Chondrocyte (in vitro differentiated cells): ENCODE measurements at places on chromosomes 1 and 21.

DNA sequence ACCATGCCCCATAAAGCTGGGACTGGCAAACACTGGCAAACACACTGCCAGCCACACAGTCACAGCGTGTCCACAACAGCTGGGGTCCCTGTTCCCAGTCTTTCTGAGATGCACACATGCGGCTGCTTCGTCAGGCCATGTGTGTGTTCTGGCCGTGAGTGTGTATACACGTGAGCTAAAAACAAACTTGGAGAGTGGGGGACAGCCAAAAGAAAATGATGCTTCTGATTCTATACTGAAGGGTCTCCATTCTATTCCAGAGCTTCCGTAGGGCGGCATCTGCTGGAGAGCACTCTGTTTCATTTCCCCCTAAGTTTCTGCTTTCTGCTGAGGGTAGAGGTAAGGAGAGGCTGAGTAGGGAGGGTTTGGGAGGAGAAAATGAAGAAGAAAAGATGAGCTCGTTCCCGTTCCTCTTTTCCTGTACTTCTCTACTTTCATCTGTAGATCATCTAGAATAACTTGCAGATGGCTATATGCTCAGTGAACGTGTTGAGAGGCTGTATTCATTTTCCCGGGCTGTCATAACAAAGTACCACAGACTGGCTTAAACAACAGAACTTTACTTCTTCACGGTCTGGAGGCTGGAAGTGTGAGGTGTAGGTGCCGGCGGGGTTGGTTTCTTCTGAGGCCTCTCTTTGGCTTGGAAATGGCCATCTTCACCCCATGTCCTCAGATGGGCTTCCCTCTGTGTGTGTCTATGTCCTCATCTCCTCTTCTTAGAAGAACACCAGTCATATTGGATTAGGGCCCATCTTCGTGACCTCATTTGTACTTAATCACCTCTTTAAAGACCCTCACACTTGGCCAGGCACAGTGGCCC is 151.6 kb downstream of the TOMM20 start:
- peak; percentile 53 for DNase-seq

DNA sequence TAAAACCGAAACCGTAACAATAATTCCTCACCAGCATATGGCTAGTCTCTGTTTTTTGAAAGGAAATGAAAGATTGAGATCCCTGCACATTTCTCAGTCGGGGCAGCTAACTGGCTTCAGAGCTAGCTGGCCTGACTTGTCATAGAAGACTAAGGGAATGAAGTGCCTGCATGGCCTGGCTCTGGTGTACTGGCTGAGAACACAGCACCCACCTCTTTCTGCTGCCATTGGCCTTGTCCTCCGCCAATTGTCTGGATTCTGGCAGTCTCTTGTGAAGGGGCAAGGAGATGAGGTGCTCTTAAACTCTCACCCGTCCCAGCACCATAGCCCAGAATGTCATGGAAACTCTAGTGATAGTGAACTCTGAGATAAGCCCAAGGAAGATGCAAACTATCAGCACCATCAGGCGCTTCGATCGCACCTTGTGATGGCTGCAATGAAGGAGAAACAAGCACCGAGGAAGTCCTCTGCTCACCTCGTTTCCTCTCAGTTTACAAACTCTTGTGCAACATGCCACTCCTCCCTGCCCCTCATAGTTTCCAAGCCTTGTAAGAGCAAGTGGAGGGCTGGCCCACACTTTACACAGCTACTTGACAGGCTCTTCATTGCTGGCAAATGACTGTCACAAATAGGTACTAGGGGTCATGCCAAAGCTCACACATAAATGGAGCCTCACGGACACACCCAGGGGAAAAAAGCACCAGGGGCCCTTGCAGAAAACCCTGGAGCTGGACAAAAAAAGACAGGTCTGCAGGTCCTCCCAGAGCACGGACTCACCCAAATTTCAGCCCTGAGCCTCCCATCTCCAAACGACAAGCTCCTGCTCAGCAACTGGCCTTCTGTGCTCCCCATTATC is 16.4 kb downstream of the INPP5B start:
- DNase-seq: peak; percentile 27

- DNase-seq: no peak
Observed at GRCh38 chr1:178283409-178283808, 189.5 kb downstream of the RASAL2 start.

- DNase-seq: no peak
Observed at GRCh38 chr1:225737161-225737560, 40.5 kb upstream of the SRP9 start.

GRCh38 chr1:230117694-230118093 is 50.7 kb downstream of the GALNT2 start:
- DNase-seq: no peak

DNA sequence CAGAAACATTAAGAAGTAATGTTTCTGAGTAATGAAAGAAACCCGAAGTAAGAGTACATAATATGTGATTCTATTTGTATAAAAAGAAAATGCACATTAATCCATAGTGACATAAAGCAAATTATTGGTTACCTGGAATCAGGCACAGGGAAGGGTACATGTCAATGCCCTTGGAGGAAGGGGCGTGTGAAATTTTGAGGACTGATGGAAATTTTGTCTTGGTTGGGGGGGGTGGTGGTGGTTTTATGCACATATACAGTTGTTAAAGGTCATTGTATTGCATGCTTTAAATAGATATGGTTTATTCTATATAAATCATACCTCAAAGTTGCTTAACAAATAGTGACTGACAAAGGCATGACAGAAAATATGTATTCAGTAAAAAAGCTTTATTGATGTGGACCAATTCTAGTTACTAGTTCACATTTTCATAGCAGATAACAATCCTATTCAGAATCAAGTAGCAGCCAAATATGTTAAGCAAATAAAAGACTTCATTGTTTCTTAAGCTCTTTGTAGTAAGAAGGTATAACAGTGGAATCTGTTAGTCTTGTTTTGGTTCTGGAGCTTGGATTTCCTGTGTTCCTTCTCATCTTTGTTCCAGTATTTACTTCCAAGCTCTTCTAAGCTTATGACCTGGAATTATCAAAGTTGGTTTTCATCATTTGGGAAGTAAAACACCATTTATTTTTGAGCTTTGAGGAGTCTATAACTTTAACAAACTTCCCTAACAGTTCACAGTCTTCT is 15.1 kb downstream of the BACH1 start:
- DNase-seq: no peak

- DNase-seq: no peak
Observed at GRCh38 chr1:200099040-200099439, 71.5 kb downstream of the NR5A2 start.

DNA sequence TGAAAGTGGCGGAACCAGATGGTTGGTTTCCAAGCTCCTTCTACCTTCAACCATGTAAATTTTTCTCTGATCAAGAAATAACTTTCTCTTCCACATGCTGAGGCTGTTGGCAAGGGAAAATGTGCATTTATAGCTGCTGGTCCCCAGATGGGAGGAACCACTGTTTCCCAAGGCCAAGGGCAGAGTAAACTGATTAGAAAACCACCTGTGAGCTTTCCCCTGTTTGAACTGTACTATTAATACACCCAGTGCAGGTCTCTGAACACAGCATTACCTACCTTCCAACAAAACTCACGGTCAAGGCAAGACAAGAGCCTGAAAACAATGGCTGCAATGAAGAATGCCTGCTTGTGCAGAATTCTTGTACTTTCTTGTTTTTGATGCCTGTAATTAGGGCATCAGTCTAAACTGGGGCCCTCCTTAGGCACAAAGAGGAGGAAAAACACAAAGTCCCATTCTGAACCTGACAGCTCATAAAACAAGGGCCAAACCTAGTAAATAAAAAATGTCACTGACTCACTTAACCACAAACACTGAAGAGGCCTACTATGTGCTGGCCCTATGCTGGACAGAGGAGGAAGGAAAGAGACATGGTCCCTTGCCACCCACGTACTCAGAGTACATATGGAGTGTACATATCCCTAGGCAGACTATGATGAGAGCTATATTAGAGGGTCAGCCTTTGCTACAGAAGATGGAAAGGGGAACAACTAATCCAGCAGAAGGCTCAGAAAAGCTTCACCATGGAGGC is 2.6 kb downstream of the MKNK1 start:
- no peak for DNase-seq

DNA sequence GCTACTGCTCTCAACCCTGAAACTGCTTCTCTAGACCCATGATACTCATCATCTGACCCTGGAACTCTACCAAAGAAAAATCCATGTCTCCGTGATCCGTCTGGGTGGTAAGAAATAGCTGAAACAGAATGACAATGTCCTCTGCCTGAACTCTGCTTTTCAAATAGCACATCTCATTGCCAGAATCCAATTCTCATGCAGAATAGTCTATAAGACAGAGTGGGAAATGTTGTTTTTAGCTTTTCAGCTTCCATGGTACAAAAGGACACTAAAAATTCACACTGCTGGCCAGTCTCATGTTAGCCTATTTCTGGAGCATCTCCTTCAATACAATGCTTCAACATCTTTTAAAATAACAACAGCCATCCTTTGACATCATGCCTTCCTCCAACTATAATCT is 1355.8 kb upstream of the PRMT6 start:
- no peak for DNase-seq
